ENCODE measurements at places on chromosomes 13 and 19.

DNA sequence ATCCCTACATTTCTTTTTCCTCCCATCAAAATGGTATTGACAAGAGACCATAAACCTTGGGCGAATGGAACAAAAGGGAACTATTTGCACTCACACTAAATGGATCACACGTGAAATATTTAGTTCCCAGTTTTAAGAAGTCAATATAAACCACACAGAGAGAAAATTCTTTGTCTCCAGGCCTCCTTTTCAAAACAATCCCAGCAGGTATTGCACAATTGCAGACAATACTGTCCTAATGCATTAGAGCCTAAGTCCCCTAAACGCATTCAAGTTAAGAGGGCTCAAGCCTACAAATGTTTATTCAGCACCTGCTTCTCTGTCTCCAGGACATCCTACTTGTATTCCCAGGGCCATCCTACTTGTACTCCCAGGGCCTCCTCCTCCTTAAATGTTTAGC, 1.3 kb upstream of the B3GLCT start:
- peak; percentile 18 for DNase-seq

- DNase-seq = no peak
Observed at GRCh38 chr19:14563989-14564651, 7.7 kb downstream of the NDUFB7 start.

DNA sequence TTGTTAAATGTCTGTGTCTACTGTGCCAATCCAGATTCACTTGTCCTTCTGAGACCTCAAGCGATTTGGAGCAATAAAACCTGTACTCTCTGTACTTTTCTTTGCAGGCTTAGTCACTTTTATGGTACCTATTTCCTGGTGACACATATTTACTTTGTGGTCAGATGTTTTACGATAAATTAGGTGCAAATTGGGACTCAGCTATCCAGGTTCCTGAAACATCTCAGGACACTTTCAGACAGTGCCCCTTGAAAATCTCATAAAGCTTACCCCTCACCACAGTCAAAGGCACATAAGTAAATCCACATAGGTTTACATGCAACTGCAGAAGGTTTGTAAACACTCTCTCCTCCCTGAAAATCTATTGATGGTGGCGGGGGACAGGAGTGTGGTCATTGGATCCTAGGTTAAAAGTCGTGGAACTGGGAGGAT, 438.8 kb downstream of the EFNB2 start:
- no peak for DNase-seq

DNA sequence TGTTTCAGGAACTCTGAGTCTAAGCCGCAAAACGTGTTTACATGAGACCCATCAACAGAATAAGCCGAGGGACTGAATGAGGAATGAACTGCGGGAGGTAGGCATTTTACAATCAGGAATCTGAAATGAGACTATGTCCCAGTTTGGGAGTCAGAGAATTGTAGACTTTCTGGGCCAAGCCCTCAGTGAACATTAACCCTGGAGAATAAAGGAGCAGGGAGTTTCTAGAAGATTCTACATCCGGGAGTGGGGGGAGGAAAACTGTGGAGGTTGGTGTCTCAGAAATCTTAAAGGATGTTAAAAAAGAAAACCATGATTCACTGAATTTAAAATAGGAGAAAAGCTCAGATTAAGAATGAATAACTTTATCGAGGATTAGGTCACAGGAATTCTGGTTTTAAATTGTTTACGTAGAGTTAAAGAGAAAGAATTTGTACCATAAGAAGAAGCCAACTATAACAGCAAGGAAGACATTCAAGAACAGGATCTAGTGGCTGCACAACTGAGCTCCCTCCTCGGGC, 18.5 kb downstream of the RFX2 start:
- DNase-seq = peak; percentile 56

DNA sequence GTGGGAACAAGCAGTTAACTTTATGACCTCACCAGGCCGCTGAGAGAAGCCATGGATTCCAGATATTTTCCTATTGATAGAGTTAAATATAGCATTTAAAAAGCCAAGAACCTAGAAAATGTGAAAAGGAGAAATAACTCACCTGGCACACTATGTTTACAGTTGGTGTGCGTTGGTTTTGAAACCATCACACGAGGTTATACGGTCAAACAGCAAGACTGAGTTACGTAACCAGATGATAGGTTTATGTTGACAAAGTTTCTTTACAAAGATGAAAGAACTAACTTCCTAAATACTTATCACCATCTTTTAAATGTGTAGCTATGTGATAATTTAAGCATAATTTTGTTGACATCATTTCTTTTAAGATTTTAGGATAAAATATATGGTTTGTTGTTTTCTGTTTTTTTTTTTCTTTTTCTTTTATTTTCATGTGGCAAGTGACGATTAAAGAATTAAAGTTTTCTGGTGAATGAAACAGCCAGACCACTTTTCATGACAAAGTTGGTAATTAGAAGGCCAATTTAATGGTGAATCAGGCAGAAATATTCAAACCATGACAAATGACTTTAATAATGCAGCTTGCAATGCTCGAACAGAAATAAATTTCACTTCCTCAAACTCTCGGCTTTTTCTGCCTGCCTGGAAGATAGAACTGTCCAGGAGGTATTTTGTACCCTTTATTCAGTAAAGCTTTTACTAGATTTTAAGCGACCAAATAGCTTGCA, 339.1 kb upstream of the OBI1 start:
- DNase-seq = no peak

GRCh38 chr13:21576426-21576825, 27.5 kb downstream of the MICU2 start:
- peak; percentile 16 for DNase-seq

- DNase-seq = peak; percentile 61
Observed at GRCh38 chr13:23384111-23384510, 49.4 kb downstream of the SACS start.

GRCh38 chr13:106041445-106041844, 494.0 kb downstream of the EFNB2 start:
- no peak for DNase-seq

- peak; percentile 76 for DNase-seq
Observed at GRCh38 chr19:13207846-13208671, 57.8 kb downstream of the IER2 start.

DNA sequence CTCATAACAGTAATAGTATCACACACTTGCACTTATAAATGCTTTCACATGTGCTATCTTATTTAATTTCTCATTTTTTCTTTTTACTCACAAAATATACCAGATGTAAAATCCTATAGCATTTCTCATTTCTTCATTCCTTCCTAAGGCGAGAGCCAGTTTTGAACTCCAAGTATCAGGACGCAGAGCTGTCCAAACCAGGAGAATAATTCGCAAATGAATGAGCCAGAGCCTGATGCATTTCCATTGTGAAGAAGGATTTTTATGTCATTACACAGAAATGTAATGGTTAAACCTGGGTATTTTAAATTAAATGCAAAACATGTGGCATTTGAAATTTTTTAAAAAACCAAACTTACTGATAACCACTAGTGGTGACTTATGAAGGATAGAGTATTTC, 244.3 kb downstream of the RGCC start:
- DNase-seq = no peak

DNA sequence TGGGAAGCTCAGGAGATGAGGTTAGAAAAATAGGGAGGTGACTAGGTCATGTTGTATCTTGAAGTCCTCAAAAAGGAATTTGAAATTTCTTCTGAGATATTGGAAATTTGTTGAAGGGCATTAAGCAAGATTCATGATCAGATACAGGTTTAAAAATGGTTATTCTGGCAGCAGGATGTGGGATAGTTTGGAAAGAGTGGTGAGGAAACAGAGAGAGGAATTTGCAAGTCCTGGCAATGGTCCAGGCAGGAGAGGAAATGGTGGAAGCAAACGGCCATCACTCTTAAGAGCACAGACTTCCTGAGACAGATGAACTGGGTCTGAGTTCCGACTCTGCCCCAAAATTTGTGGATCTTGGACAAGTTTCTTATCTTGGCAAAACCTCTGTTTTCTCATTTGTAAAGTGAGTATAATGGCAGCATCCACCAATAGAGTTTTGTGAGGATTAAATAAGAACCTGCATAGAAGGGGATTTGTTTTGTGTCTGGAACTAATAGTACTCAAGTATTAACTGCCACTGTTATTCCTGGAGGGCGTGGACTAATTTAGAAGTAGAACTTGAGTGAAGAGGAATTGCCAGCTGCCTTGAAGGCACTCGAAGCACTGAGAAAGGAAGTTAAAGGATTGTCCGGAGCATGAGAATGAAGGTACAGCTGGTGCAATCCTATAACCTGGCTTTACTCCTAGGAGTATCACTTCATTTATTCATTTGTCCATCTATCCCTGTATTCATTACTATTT, 99.6 kb downstream of the CCNA1 start:
- peak; percentile 75 for DNase-seq

DNA sequence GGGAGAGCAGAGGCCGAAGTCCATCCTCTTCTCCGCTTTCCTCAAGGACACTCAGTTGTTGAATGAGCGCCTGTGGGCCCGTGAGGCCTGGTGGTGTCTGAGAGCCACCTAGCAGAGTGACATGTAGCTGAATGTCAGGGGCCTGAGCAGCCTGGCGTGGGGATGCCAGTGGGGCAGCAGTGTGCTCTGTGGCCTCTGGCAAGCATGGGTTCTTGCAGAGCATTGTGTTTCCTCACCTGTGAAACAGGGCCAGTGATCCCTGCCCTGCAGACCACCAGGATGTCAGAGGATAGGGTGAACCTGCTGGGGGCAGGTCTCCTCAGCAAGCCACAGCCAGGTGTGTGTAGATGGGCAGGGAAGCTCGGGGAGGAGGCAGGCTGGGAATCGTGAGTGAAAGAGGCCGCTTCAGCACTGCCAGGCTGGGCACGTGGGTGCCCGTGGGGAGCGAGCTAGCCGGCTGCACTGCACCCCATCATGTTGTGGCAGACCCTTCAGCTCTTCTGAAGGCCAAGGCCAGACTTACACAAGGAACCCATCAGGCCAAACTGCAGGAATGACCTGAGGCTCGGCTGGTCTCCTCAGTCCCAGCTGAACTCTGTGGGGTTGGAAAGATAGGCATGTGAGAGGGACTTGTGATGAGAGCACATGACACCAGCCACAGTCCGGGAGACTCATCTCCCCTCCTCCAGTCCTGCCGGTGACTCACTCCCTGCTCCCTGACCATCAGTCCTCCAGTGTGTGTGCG, 5.0 kb downstream of the PPP1R37 start:
- DNase-seq = peak; percentile 92

GRCh38 chr19:14139944-14140343, 3.6 kb upstream of the ASF1B start:
- no peak for DNase-seq

All from AG10803 (cell line).